ENCODE measurements at places on chromosomes 7 and 10. TPM values are rescaled to one million over a fixed set of nuclear protein-coding genes. Genes with fewer than 3 reads are reported as not detected.

- no peak overlapping the region for H3K27ac ChIP-seq
- peaks cover 6% of the 10 kb centered on the region for H3K36me3 ChIP-seq
- no peak overlapping the region for H3K4me3 ChIP-seq
- H3K4me1 ChIP-seq: peaks cover 44% of the 10 kb centered on the region
Measured at GRCh38 chr10:11191678-11192077, 174.0 kb downstream of the CELF2 start.

- H3K36me3 ChIP-seq: no peaks in the 10 kb centered on the region
- DNase-seq: no peak
- no peaks in the 10 kb centered on the region for H3K27me3 ChIP-seq
- H3K27ac ChIP-seq: peak overlapping the region; percentile 47
- H3K4me1 ChIP-seq: peaks cover 69% of the 10 kb centered on the region
Measured at GRCh38 chr7:22997871-22998518, 15.9 kb downstream of the HYCC1 start.

DNA sequence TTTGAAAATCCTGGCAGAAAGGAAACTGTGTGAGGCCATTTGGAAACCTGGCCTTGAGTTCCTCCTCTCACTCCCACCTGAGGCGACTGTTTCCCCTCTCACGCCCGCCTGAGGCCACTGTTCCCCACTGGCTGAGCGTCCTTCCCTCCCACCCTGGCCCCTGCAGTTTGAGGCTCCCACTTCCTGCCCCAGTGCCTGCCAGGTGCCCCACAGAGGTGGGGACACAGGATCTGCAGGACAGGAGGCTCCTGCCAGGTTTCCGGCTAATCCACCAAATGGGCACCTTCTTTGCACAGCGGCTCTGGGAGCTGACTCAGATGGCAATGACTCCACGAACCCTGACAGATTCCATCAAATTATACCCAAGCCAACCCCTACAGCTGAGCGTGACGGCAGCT, 24.3 kb upstream of the LARP4B start:
- H3K27me3 ChIP-seq: peaks cover 11% of the 10 kb centered on the region
- no peak for DNase-seq
- H3K36me3 ChIP-seq: no peaks in the 10 kb centered on the region
- no peaks in the 10 kb centered on the region for H3K4me1 ChIP-seq
- H3K4me3 ChIP-seq: no peak overlapping the region

DNA sequence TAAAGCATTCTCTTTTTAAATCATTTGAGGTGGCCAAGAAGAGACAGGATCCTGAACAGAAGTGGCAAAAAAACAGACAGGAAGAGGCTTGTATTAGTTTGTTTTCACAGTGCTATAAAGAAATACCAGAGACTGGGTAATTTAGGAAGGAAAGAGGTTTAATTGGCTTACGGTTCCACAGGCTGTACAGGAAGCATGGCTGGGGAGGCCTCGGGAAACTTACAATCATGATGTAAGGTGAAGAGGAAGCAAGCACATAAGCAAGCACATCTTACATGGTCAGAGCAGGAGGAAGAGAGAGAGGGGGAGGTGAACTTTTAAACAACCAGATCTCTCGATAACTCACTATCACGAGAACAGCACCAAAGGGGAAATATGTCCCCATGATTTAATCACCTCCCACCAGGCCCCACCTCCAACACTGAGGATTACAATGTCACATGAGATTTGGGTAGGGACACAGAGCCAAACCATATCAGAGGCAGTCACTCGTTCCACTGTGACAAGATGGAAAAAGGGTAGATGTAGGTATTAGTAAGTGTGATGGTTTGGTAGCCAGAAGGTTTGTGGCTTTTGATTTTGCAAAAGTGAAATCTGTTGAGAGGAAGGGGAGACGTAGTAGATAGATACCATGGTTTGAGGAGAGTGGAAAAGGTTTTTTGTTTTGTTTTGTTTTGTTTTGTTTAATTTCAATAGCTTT, 5.1 kb downstream of the MSRB2 start:
- peaks cover 24% of the 10 kb centered on the region for H3K4me1 ChIP-seq
- H3K4me3 ChIP-seq: no peak overlapping the region
- no peaks in the 10 kb centered on the region for H3K27me3 ChIP-seq
- H3K27ac ChIP-seq: no peak overlapping the region

GRCh38 chr7:42167206-42167605, 69.8 kb downstream of the GLI3 start:
- H3K36me3 ChIP-seq: peaks cover 2% of the 10 kb centered on the region
- DNase-seq: no peak
- peaks cover 12% of the 10 kb centered on the region for H3K4me1 ChIP-seq
- H3K27me3 ChIP-seq: no peaks in the 10 kb centered on the region

GRCh38 chr7:155322530-155322929, 24.9 kb downstream of the INSIG1 start:
- no peaks in the 10 kb centered on the region for H3K36me3 ChIP-seq
- no peak for DNase-seq
- no peaks in the 10 kb centered on the region for H3K27me3 ChIP-seq
- H3K4me1 ChIP-seq: no peaks in the 10 kb centered on the region

SFTPA1 gene
- total RNA-seq: 4.4 TPM

SEPTIN7 gene
- total RNA-seq: 158 TPM

DNA sequence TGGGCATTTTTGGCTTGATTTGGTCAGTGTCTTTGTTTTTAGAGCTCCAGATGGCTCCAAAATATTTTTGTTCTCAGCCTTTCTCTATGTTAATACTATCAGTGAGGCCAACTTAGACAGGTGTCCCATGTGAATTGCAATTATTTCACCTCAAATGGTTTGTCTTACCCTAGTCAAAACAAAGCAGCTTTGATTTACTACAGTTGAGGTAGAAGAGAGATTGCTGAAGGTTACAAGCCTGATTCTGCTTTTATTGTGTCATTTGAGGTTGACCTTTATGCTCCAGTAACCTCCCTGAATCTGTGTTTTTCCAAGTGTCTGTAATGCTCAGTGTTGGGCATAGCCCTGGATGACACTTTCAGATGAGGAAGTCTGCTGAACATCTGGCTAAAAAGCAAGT, 882.9 kb downstream of the NRG3 start:
- 0 out of 2 replicates have a peak overlapping the region, but pooled peaks have one; percentile 39 for H3K27ac ChIP-seq
- no peak overlapping the region for H3K4me3 ChIP-seq
- H3K27me3 ChIP-seq: no peaks in the 10 kb centered on the region
- DNase-seq: no peak
- peaks cover 46% of the 10 kb centered on the region for H3K4me1 ChIP-seq
- peaks cover 5% of the 10 kb centered on the region for H3K36me3 ChIP-seq

- peaks cover 82% of the 10 kb centered on the region for H3K4me1 ChIP-seq
- peak; percentile 36 for DNase-seq
- no peaks in the 10 kb centered on the region for H3K36me3 ChIP-seq
- peak overlapping the region; percentile 66 for H3K4me3 ChIP-seq
- peak overlapping the region; percentile 99 for H3K27ac ChIP-seq
- no peaks in the 10 kb centered on the region for H3K27me3 ChIP-seq
Measured at GRCh38 chr10:72756674-72757385, 64.9 kb downstream of the MCU start.

DNA sequence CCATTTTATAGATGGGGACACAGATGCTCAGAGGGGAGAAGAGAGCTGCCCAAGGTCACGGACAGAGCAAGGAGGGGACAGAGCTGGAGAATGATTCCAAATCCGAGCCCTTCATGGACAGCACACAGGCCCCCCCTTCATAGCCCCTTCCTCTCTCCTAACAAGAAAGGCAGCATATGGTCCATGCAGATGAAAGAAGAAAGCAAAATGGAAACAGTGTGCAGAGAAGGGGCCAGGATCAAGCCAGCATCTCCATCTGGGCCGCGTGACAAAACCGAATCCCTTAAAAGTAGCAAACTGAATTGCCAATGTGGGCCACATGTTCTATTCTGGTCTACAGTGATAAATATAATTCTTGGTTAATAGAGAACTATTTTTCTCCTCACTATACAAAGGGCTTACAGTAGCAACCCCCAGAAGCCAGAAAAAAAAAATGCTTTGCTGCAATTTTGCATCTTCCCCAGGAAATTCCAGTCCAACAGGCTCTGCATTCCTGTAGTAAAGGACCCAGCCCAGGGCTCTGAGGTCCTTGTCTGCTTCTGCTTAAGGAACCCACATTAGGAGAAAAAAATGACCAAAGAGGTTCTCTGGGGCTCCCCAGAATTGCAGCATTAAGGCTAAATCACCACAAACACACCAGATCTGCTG, 7.8 kb downstream of the CPXM2 start:
- 0 out of 2 replicates have a peak, but pooled peaks cover 2% of the 10 kb centered on the region for H3K4me1 ChIP-seq
- DNase-seq: no peak
- H3K36me3 ChIP-seq: no peaks in the 10 kb centered on the region

GRCh38 chr7:26724795-26725194, 139.6 kb downstream of the SKAP2 start:
- peaks cover 4% of the 10 kb centered on the region for H3K4me1 ChIP-seq
- no peaks in the 10 kb centered on the region for H3K36me3 ChIP-seq
- H3K27me3 ChIP-seq: no peaks in the 10 kb centered on the region

DNA sequence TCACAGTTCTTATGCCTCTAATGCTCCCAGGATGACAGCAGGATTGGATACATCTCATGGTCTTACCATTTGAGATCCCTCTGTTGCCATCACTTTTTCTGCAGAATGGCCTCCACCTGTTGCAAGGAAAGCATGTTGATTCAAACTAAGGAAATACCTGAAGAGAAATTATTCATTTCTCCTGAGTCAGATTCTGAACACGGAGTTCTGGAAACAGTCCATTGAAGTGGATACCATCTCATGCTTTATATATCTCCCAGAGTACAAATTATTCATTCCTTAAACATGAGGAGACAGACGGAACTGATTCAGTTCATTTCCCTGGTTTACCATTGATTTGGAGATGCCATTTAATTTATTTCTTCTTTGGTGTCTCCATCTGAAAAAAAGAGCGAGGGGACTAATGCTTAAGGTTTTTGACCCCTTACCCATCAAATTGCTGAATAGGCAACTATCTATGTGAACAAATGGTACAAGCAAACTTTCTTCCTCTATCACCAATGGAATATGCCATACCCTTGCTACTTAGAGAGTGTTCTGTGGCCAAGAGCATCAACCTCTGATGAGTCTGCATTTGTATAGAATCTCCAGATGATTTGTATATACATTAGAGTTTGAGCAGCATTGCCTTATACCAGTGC, 305.0 kb upstream of the LRGUK start:
- no peaks in the 10 kb centered on the region for H3K27me3 ChIP-seq
- no peak for DNase-seq
- no peak overlapping the region for H3K4me3 ChIP-seq
- H3K36me3 ChIP-seq: peaks cover 6% of the 10 kb centered on the region
- H3K27ac ChIP-seq: no peak overlapping the region

DNA sequence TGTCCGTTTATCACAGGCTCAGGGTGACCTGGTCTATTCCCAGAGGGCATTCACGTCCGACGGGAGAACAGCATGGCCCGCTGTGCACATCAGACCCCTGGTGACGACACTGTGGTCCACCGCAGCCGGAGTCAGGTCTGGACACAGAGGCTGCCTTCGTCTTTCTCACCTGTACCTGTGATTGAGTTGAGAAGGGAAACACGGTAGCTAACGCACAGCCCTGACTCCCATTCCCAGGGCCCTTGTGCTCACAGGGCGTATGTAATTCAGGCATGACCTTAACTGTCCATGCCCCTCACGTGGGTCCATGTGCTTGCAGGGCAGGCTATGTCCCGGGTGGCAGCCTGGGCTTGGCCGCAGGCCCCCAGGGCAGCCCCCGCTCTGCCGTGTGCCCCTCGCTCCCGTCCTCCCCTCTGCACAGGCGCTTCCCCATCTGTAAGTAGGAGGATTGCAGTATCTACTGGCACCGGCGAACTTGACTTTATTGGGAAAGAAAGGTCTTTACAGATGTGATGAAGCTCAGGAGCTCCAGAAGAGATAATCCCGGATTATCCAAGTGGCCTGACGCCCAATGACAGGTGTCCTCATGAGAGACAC, 221.3 kb upstream of the TCERG1L start:
- H3K36me3 ChIP-seq: peaks cover 48% of the 10 kb centered on the region
- no peak for DNase-seq
- no peak overlapping the region for H3K27ac ChIP-seq
- H3K4me1 ChIP-seq: no peaks in the 10 kb centered on the region
- H3K4me3 ChIP-seq: no peak overlapping the region

DNA sequence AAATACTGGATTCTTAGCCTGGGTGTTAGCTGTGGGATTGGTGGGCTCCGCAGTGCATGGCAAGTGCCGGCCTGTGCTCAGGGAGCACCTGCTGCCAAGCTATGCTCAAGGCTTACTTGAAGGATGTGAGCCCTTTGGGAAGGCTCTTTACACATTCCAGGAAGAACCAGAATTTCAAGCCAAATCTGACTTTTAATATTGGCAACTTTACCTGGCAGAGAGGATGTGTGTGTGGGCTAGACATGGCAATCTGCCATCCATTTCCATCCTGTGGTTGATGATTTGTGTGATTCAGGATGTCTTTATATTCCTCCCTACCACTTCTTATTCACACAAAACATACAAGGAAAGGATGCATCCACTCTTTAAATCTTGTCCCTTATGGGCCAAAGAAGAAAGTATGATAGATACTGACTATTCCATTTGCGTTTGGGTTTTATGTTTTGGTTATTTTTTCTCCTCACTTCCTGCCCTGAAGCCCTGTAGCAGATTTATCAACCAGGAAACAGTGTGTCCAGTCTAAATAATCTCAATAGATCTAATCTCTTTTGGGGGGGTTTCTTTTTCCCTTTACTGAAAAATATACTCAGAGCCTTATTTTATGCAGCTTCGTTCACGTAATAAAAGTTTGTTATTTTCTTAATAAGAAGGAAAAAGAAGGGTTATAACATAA, 247.1 kb downstream of the COBL start:
- peak overlapping the region; percentile 42 for H3K27ac ChIP-seq
- H3K4me1 ChIP-seq: peaks cover 13% of the 10 kb centered on the region
- H3K4me3 ChIP-seq: no peak overlapping the region
- no peak for DNase-seq
- H3K27me3 ChIP-seq: no peaks in the 10 kb centered on the region

- H3K4me3 ChIP-seq: no peak overlapping the region
- H3K36me3 ChIP-seq: no peaks in the 10 kb centered on the region
- H3K27me3 ChIP-seq: no peaks in the 10 kb centered on the region
- no peaks in the 10 kb centered on the region for H3K4me1 ChIP-seq
- H3K27ac ChIP-seq: no peak overlapping the region
Measured at GRCh38 chr7:97204821-97205220, 87.3 kb downstream of the SDHAF3 start.

- DNase-seq: no peak
- H3K4me1 ChIP-seq: peaks cover 10% of the 10 kb centered on the region
- H3K36me3 ChIP-seq: no peaks in the 10 kb centered on the region
- H3K4me3 ChIP-seq: no peak overlapping the region
- no peaks in the 10 kb centered on the region for H3K27me3 ChIP-seq
Measured at GRCh38 chr10:27654284-27654683, 91.3 kb downstream of the MKX start.

NRP1 gene
- total RNA-seq: 3.0 TPM

PON2 gene
- 24.1 TPM for total RNA-seq

PAPOLB gene
- 0.27 TPM for total RNA-seq

DBNL gene
- 36.8 TPM for total RNA-seq

NRG3 gene
- 7.3 TPM for total RNA-seq

DNA sequence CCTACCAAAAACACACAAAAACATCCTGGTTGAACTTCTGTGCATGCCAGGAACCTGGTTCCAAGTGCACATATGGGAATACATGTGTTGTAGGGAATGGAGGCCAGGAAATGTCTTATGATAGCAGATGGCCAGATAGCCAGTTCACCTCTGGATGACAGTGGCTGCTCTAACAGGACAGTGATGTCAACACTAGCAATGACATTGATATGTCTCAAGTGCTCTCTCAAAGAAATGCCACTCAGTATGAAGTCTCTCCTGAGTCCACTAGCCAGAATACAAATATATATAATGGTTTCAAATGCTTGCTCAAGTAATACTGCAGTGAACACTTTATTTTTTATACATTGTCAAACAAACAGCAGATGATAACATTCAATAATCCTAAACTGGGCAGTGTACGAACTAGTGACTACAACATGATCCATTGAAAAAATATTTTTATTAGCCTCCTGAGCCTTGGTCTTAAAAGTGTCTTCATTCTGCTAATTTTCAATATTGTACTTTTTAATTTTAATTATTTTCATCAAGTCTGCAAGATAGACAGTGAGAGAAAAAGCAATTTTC, 26.0 kb upstream of the PCDH15 start:
- no peaks in the 10 kb centered on the region for H3K4me1 ChIP-seq
- H3K27me3 ChIP-seq: no peaks in the 10 kb centered on the region
- no peak overlapping the region for H3K27ac ChIP-seq
- H3K4me3 ChIP-seq: no peak overlapping the region
